ENCODE measurements at places on chromosomes 3 and 15. TPM values are rescaled to one million over a fixed set of nuclear protein-coding genes. Genes with fewer than 3 reads are reported as not detected.

DNA sequence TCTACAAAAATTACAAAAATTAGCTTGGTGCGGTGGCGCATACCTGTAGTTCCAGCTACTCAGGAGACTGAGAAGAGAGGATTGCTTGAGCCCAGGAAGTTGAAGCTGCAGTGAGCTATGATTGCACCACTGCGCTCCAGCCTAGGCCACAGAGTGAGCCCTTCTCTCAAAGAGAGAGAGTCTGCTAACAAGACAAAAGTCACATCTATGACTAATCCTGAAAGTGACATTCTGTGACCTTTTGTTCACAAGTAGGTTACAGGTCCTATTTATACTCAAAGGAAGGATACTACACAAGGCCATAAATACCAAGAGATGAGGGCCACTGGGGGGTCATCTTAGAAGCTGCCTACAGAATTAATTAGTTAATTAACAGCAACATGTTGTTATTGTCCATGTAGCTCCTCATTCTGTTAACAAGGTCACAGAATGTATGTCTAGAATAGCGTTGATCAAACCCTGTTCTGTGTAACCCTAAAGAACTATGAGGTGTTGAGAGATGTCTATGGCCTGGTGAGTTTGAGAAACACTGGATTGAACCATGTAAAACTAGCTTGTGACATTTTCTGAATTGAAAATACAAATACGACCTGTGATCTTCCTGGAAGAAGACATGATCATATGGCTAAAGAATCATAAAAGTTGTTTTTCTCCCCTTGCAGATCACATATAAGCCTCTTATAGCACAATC, 97.0 kb downstream of the SAMMSON start:
- no peak for DNase-seq

DNA sequence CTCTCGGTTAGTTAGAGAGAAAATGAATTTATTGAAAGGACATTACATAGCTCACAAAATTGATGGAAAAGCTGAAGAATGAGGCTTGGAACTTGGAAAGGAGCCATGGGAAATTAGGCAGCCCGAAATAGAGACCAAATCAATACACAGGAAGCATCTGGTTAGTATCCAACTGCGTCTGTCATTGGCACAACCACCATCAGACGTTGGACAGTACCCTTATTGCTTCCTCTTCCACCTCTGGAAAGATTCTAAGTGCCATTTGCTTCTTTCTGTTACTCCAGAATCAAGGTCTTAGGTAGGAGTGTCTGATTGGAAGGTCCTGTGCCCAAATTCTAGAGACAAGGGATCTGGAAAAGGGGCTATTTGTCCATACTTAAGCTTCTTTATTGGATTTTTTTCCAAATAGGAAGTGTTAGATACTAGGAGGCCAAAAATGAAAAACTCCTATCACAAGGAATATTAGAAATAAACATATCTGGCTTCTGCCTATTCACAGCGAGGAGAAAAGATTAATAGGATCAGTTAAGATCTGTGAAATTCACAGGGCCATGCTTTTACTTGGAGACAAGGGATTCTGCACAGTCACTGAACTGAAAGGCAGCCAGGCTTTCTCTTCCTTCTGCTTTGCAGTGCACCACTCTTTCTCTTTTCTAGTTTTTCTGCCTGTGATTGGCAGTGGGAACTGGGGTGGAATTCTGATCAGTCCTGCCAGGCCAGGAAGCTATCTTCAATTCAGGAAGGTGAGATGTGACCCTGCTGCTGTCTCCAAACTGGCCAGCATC, 10.7 kb upstream of the HACD2 start:
- DNase-seq, result no peak

DNA sequence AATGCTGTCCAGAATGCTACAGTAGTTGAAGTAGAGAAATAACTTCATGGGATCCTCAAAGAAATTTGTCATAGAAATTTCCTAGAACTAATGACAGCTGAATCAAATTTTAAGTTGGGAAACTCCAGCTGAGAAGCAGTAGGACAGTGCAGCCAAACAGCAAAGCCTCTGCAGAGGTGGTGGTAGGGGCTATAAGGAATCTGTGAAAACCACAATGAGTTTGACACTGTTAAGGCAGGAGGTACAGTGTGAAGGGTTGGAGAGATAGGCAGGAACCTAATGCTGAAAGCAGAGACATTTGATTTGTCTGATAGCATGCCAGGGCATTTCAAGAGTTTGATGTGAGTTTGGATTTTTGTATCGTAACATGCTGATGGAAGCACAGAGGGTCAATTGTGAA, 22.0 kb downstream of the ASTE1 start:
- DNase-seq, result no peak

DNA sequence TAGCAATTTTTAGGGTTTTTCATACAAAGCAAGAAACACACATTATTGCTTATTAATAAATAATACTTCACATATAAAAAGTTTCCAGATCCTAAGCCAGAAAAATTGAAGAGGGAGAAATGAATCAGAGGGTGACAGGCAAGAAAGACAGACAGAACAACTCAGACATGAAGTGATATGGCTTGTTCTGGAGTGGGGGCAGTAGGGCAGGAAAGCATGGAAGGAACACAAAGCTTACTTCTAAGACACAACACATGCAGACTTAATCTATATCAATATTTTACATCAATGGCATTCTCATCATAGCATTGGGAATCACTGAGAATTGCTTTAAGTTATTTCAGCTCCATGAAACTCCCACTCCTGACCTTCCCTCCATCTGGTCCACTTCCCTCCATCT, 24.4 kb downstream of the TNIK start:
- no peak for DNase-seq

GRCh38 chr15:35306361-35306981, 221.4 kb upstream of the NANOGP8 start:
- DNase-seq, result peak; percentile 54

GRCh38 chr15:42691308-42691707, 45.6 kb downstream of the CDAN1 start:
- no peak for DNase-seq

DNA sequence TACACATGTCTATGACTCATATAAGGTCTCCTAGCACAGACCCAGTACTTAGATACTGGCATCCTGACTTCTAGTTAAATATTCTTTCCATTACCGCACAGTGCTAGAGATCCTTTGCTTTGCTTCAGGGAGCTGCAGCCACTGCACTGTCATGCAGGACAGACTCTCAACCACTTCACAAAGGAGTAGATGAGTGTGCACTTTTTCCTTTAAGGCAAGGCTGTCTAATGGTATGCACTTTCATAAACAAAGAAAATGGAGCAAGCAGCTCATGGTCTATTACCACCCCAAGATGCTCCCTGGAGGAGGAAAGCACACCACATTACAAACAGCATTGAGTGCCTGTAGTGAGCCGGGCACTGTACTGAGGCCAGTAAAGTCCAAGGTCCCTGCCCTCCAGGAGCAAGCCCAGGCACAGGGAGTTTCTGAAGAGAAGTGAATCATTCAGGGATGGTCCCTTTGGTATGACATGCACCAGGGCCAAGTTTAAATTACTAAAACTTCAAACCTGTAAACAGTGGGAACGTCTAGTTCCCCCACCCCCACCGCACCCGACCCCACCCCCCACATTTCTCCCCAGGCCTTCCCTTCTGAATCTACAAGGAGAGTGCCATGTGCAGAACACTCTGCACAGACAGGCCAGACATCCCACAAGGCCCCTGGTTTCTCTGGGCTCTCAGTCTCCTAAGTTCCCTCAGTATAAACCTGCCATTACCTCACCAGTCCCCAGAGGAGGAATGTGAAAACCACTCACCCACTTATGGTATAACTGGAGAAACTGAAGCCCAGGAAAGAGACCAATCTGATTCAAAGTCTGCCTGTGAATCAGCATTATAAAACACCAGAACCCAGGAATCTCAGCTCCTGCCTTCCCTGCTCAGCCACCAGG, 107.8 kb upstream of the BCL6 start:
- no peak for DNase-seq

DNA sequence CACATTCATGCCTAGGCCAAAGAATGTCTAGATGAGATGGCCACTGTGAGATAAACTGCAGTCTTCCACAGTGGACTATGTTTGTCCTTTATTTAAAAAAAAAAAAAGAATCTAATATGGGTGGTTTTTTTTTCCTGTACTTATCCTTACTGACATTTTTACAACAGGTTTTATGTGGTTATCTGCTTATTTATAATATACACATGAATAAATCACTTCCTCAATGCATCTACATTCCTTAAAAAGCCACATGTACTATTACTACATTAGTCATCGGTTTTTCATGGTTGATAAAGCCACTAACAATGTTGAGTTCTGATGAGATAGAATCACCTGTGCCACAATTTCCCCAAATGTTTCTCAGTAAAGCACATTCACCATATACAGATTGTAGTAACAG, 341.3 kb upstream of the THBS1 start:
- peak; percentile 76 for DNase-seq

DNA sequence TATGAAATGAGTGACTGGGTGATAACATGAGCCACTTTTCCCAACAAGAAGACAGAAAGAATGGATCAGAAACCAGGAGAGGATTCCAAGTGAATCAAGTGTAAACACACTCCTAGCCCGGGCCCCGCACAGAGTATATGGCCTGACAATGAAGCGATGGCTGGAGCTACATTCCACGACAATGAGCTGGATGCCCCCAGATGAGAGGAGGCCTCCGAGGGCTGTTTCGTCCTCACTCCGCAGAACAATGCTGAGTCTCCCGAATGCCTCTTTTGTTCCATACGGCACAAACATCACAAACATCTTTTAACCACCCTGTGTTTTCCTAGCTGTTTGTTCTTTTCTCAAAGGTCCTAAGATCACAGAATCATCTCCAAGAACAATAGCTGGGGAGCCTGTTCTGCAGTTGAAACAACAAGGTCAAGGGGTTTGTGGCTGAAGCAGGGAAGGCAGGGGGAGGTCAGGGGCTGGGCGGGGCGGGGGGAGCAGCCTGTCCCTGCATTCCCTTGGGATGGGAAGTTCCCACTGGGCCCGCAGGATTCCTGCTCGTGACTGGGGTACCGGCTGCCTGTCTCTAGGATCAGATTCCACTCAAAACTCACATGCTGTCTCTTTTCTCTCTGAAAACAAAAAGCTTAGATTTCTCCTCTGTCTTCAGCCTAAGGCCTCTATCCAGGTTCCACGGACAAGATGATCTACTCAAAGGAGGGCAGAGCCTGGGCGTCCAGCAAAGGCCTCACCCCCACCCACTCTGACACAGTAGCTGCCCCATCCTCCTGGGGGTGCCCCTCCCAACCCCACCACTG, 151.3 kb downstream of the XXYLT1 start:
- peak; percentile 78 for DNase-seq

GRCh38 chr3:18886331-18886730, 262.0 kb upstream of the KCNH8 start:
- DNase-seq, result no peak

DNA sequence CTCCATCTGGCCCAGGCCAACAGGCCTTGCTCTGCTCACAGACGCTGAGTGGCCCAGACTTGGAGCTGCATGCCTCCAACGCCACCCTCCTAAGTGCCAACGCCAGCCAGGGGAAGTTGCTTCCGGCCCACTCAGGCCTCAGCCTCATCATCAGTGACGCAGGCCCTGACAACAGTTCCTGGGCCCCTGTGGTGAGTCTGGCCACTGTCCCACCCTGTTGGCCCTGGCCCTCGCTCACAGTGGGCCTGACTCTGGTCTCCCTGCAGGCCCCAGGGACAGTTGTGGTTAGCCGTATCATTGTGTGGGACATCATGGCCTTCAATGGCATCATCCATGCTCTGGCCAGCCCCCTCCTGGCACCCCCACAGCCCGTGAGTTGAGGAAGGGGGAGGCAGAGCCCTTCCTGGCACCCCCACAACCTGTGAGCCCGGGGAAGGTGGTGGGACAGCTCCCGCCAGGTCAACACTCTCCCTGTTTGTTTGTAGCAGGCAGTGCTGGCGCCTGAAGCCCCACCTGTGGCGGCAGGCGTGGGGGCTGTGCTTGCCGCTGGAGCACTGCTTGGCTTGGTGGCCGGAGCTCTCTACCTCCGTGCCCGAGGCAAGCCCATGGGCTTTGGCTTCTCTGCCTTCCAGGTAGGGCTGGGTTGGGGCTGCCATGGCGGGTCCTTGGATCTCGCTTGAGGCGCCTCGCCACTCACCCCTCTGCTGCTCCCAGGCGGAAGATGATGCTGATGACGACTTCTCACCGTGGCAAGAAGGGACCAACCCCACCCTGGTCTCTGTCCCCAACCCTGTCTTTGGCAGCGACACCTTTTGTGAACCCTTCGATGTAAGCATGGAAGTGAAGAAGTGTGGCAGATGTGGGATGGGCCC, 10.0 kb downstream of the NT5DC2 start:
- no peak for DNase-seq

DNA sequence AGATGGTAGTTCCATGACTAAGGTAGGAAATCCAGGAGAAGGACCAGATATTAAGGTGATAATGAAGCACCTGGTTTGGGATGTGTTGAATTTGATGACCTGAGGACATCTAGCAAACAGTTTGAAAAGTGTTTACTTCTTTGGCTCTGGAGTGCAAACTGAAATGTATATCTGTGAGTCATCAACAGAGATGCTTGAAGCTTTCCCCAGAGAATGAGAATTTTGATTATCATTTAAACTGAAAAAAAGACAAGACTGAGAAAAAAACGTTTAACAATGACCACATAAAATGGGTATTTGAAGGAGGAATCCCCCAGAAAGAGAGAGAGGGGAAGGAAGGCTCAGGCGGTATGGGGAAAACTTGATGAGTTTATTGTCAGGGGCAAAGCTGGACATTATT, 20.7 kb upstream of the GSK3B start:
- no peak for DNase-seq

DNA sequence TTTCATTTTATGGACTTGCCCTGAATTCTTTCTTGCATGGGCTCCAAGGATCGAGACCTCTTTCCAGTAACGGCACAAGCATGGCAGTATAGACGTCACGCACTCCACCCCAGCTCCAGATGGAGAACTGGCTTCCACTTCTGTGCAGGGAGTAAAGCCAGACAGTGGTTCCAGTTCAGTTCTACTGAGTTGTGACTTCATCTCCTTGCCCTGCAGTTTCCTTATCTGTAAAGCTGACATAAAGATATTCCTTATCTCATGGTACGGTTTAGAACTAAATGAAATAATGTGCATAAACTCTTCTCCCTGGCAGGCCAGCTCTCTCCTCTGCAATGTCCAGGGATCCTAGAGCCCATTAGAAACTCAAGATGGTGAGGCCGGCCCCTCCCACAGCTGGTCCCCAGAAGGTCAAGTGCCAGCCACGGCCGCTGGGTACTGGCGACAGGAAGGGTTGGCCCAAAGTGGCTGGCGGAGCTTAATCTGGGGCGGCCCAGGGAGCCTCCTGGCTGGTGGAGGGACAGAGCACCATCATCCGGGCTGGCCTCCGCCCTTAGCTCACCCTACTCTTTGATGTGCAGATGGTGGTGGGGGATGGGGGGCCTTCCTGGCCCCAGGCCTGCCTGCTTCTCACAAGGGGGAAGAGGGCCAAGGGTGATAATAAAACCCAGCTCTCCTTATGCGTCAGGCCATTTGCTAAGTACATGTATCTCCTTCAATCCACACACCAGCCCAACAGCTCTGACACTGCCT, 7.2 kb downstream of the MESP2 start:
- DNase-seq, result peak; percentile 42

- no peak for DNase-seq
Measured at GRCh38 chr3:136110481-136110880, 85.7 kb downstream of the MSL2 start.

- no peak for DNase-seq
Measured at GRCh38 chr3:186519021-186519658, 25.0 kb downstream of the CRYGS start.

GRCh38 chr3:182389071-182389815, 404.1 kb upstream of the ATP11B start:
- no peak for DNase-seq

GRCh38 chr3:189995129-189995528, 125.6 kb downstream of the P3H2 start:
- DNase-seq, result no peak

Gene PAQR5
- 1.4 TPM for total RNA-seq

Gene PPM1L
- total RNA-seq, result 1.3 TPM

Gene CCNB2
- 21.8 TPM for total RNA-seq

Gene NUDT16
- 20.6 TPM for total RNA-seq

Gene SLC7A14
- 0.11 TPM for total RNA-seq

Gene IP6K1
- 38.5 TPM for total RNA-seq

Gene TMCO5A
- total RNA-seq, result not detected

Measured in HFFc6 (cell line).